ENCODE measurements at places on chromosomes 2 and 18.
A peak's percentile ranks its signal among the peaks of the same experiment; 100 is the strongest.

- DNase-seq: no peak
Measured at GRCh38 chr2:235352541-235352940, 141.3 kb upstream of the AGAP1 start.

DNA sequence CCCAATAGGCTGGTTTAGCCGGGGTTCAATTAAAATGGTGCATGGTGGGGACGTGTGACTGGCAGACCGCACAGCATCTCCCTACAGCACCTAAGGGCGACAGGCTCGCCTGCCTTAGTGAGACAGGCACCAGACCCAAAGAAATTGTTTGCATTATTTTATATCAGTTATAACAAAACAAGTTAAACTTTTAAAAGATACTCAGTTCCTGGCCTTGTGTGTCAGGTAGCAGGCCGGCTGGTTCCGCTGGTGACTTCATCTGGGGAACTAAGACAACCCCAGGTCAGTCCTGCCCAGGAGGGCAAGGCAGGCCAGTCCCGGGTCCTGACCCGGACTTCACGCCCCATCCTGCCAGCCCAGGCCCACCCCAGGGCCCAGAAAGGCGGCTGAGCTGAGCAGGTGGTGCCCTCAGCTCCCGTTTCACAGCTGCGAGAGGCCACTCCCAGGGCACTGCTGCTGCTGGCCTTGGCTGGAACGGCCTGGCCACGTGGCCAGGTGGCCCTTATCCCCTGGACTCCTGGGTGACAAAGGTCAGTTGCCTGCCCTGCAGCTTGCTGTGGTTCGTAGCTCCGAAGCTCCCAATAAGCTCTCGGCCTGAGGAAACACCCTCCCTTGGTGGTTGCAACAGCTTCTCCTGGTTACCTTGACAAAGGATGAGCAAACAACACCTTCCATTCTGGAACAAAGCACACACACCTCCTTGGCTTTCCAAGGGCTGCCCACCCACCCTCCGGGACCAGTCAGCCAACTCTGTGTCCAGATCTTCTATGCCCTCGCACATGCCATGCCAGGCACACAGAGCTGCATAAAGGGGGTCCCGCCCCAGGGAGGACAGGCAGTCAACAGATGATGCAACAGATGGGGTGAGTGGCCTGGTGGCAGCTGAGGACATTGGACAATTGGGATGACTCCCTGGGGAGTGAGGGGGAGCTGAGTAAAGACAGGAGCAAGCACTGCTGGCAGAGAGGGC, 11.3 kb upstream of the AGXT start:
- no peak for DNase-seq

DNA sequence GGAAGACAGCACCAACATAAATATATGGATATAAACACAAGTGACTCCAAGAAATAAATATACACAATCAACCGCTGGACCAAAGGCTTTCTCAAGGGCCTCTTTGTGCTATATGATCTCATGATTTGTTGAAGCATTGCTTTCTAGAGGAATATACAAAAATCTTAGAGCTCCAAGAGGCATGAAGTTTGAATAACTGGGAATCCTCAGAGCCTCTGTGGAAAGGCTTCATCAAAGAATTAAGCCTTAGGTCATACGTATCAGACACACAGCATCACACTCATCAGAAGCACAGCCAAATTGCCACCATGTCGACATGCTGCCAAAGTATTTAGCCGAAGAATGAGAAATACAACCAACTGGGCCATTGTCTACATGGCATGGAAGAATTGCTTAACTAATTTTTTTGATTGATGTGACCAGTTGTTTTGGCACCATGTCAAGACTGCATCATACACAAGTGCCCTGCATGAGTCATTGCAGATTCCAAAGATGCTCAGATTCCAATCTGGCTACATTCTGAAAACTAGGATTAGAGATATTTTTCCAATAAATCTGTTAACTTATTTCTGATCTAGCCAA, 860.6 kb upstream of the ZEB2 start:
- peak; percentile 19 for DNase-seq

- DNase-seq: no peak
Measured at GRCh38 chr18:79856119-79857007, 58.6 kb downstream of the KCNG2 start.

- no peak for DNase-seq
Measured at GRCh38 chr2:84280873-84281272, 178.2 kb downstream of the SUCLG1 start.

- peak; percentile 95 for DNase-seq
Measured at GRCh38 chr2:170812710-170813600, 3.7 kb upstream of the GAD1 start.

GRCh38 chr2:232894251-232894650, 24.2 kb downstream of the SNORC start:
- DNase-seq: no peak

GRCh38 chr2:203948733-203949132, 12.2 kb downstream of the ICOS start:
- DNase-seq: no peak

DNA sequence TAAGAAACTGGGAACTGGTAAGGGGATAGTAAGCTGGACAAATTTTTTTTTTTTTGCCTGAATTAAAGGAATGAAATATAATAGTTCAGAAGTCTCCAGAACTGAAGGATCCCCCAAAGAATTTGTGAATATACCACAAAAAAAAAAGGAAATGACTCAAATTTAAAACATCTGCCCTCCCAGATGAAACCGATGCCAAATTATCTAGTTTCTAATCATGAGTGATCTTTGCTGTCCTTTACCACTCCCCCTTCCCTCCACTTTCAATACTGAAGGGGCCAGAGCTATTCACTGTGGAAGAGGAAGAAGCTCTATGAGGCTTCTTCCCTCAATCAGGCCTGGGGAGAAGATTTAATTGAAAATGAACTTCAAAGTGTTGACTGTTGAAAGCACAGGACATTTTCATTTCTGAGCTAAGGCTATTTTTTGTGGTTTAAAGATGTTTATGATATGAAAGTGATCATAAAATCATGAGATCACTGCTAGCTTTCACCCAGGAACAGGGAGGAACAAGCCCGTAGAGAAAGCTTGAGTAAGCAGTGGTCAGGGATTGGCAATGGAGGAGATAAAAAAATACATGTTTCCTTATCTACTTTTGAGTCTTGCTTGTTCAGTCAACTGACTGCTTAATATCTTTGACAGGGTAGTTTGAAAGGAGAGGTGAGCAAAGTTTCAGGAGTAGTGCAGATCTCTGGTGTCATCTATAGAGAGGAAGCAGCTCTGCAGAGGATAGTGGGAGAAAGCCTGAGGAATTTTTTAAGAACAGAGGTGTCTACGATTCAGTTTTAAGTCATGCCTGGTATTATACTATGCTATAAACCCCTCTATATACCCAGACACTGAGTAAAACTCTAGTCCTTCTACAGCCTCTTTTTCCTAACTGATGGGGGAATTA, 409.5 kb upstream of the FIGN start:
- no peak for DNase-seq

- DNase-seq: no peak
Measured at GRCh38 chr2:33322612-33323011, 153.8 kb upstream of the RASGRP3 start.

DNA sequence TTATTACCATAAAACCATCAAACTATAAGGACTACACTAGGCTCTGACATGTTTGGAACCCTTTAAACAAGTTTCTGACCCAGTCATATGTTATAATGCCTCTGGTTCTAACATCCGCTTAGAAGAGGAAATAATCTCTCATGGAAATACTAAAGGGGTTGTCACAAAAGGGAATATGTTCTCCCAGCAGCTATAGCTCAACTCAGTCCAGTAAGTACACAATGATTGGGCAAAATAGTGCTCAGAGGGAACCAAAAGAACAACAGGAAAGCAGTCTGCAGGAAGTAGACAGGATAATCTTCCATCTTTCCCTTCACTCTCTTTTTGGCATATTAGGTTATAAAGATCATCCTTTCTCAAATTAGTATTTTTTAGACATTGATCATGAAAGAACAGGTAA, 4.3 kb downstream of the SRBD1 start:
- no peak for DNase-seq

Measured in amniotic stem cell (primary cell).